Activated effector memory CD4-positive, alpha-beta T cell treated with Interleukin-2 at 50 U/mL for 16 hours (primary cell): ENCODE measurements at places on chromosomes 3 and 15.

GRCh38 chr3:130627143-130627855 lies 110.3 kb downstream of the COL6A6 start:
- DNase-seq: no peak

- DNase-seq: no peak
These were observed 112.3 kb downstream of the CDIN1 start for GRCh38 chr15:36691579-36692357.

- DNase-seq: no peak
These were observed 14.4 kb upstream of the ATP13A4 start for GRCh38 chr3:193569119-193569518.

GRCh38 chr3:123314359-123315270 lies 112.9 kb downstream of the SEC22A start:
- no peak for DNase-seq

DNA sequence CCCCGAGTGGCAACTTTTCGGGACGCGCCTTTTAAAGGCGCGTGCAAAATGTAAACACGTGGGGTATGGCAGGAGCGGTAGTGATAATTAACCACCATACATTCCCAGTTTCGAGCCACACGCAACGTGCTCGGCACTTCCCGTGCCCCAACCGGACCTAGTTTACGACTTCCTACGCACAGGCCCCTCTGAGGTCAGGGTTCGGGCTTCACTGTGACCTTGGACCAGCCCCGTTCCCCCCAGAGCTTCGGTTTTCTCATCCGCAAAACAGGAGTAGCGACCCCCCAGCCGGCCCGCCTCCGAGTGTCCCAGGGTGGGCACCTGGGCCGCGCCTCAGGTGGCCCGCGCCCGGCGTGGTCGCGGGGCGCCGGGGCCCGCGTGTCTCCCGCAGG lies 451 bp downstream of the CHCHD4 start:
- DNase-seq: peak; percentile 59

DNA sequence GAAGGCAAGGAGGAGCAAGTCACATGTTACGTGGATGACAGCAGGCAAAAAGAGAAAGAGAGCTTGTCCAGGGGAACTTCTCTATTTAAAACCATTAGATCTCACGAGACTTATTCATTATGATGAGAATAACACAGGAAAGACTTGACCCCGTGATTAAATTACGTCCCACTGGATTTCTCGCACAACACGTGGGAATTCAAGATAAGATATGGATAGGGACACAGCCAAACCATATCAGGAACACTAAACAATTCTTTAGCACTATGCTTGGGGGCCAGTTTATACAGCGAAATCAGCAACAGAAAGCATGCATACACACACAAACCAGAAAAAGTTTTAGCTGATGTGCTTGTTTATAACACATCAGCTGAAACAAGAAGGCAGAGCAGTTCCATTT lies 704.2 kb downstream of the OTOL1 start:
- DNase-seq: no peak

- DNase-seq: no peak
These were observed 153.7 kb upstream of the GAP43 start for GRCh38 chr3:115469649-115470048.

- no peak for DNase-seq
These were observed 76.6 kb downstream of the NEDD4 start for GRCh38 chr15:55916666-55917409.

DNA sequence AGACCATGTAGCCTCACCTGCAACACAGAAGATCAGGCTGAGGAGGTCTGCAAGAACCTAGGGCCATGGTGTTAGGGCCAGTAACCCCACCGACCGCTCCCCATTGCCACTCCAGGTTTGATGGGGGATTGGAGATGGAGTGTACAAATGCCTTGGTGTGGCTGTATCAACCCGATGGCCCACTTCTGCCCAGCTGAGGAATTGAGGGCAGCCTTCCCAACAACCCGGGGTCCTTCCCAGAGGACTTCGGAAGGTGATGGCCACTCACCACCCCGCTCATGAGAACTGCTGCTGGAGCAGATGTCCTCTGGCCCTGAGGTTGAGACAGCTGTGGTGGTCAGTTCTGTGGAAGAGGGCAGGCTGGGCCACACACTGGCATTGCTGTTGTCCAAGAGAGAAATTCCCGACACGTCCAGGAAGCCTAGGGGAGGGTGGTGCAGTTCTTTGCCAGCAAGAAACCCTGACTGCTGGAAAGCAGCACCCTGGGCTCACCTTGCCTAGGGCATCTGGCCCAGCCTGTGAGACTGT lies 8.9 kb downstream of the GORASP1 start:
- DNase-seq: no peak

DNA sequence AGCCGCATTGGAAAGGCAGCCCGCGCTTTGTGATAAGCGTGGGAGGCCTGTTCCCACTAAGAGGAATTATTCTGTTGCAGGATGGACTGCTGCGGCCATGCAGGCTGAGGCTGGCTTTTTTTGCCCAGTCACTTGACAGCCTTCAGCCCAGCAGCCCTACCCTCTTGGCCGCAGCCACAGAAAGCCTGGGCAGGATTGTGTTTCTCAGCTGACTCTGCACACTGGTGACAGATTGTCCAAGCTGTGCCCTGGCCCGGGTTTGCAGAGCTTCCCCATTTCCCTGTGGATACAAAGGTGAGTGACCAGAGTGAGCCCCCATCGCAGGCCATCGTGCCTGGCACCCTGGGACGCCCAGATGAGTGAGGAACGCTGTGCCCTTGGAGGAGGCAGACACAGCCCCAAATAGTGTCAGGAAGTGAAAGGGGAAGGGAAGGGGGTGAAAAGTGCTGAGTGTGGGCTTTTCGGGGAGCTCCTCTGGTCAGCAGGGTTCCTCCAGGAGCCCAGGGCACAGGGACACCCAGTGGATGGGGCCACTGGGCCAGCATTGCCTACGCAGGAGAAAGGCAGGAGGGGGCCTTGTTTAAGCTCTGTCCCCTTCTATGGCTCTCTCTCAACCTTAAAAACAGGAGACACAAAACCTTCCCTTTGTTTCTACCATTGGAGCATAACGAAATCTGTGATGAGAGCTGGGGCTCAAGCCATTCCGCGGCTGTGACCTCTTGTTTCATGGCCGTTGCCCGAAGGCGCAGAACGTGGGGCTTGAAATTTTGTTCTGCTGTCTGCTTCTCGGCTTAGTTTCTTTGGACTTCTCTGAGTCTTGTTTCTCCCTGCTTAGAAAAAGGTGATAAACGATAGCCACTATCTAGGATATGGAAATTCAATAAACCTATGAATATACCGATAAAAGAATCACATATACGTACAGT lies 91.5 kb upstream of the MEF2A start:
- no peak for DNase-seq

- DNase-seq: no peak
These were observed 206.5 kb downstream of the XXYLT1 start for GRCh38 chr3:195064300-195064931.

DNA sequence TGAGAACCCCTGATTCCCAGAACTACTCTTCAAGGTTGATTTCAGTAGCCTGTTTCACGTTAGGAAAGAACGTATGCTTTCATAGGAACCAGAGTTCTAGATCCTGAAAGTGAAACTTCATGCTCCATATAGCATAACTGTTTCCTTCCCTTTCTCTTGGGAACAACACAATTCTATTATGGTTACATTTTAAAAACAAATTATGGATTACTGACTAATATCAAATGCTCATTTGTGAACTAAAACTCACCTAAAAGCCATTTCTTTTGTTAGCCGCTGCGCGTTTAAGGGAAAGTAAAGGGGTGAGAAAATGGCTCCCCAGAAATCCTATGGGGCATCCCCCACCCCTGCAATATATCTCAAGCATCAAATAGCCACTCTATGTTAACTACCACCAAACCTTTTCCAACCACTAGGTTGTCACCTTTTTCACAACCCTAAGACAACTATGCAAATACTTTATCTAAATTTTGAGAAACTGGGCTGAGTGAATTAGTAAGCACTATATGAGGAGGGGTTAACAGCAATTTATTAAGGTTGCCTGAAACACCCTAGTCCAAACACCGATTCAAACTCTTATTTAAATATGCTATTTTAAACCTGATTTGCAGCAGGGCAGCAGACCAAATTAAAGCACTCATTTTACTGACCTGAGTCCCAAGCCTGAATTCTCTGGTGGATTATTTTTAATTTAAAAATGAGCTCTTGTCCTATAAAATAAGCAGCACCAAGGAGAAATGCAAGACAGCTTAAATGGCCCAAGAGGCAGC lies 2.4 kb downstream of the SIAH2 start:
- no peak for DNase-seq

DNA sequence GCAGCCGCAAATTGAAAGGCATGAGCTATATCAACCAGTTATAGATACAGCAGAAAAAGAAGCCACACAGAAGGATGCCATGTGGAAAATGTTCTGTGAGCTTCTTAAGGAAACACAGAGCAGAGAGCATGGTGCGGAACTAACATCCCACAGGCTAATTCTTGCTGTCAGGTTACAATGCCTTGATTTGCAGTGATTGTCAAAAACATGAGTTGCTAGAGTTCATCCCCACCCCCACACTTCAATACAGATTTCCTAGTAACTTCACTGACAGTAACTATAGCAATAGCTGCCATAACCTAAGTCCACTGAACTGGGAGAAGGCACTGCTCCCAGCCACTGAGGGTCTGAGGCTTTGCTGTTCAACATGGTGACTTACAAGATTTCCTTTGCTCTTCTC lies 821.6 kb downstream of the SQOR start:
- no peak for DNase-seq

GRCh38 chr15:73575636-73576247 lies 57.4 kb downstream of the NPTN start:
- DNase-seq: no peak

GRCh38 chr3:137988152-137988551 lies 21.8 kb upstream of the CLDN18 start:
- no peak for DNase-seq

- DNase-seq: no peak
These were observed 297.3 kb upstream of the UBE2E1 start for GRCh38 chr3:23508464-23508863.
